Hypothalamus (tissue), 51 donors: ENCODE measurements at places on chromosomes 1 and 21.

- DNase-seq, result no peak
Observed at GRCh38 chr1:44543064-44543744, 131.1 kb downstream of the TMEM53 start.

DNA sequence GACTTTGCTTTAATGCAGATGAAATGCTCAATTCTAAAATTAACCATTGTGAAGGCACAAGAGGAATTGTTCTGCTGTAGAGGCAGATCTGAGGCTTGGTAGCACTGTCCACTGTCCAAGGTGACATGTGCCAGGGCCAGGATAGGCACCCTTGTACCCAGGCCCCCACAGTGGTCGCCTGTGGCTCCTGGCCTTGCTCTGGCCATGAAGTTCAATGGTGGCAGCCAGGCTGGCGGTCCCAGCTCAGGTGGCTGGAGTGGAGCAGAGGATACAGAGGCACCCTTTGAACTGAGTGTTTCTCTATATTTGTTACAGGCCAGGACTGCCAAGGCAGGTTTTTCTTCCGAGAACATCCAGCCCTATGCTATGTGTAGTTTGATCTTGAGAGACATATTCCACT lies 102.6 kb downstream of the PTGS2 start:
- DNase-seq, result no peak

DNA sequence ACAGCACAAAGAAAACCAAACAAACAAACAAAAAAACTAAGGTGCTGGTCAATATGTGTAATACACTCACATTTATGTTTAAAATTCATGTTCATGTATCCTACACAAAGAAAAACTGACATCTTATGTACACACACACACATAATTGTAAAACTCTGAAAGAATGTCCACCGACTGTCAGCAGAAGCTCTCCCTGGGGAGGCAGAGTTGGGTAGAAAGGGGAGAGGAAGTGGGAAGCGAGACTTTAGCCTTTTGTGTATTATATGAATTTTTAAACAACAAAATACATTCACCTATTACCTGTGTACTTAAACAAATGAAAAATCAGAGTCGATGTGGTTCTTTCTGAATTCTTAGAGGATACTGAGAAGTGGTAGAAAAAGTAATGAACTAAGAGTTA lies 88.3 kb downstream of the ABCA4 start:
- DNase-seq, result no peak

- DNase-seq, result peak; percentile 58
Observed at GRCh38 chr1:45569962-45570581, 13.8 kb upstream of the NASP start.

DNA sequence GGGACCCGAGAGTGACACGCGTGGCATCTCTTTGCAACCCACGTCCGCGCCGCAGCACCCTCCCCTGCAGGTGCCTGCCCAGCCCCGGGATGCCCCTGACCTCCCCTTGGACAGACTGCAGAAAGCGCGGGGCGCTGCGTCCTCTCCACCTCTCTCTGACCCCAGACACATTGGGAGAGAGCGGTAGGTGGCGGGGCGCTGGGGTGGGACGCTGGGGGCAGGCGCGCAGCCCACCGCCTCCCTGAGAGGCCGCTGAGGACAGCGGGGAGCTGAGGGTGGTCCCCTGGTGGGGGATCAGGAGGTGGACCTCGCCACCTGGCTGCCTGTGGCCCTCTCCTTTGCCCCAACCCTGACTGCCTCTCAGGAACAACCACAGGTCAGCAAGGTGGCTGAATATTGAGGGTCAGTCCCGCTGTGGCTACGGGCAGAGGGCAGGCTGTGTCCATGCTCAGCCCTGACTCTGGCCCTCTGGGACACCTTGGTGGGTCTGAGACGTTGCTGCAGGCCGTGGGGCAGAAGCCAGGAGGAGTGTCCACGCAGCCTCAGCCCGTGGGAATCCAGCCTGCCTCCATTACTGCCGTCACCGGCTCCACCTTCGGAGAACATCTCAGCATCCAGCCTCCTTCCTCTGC lies 761 bp upstream of the UBE2J2 start:
- DNase-seq, result no peak

- no peak for DNase-seq
Observed at GRCh38 chr1:234525099-234525799, 46.3 kb upstream of the TARBP1 start.

DNA sequence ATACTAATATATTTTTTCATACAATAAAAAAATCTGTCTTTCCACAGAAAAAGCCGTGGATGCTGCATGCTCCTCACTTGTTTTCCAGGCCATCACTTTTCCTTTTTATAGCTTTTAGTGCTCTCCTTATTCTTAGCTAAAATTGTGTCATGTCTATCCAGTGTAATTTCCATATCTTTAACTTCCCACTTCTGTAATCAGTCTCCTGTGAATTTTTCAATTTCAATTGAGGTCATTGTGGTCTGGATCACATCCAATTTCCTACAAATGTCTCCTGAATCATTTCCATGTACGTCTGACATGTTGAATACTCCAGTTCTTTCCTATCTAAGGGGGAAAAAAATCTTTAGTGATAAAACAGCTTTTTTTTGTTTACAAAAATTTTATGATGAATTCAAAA lies 838.2 kb upstream of the B3GALT2 start:
- DNase-seq, result no peak

- no peak for DNase-seq
Observed at GRCh38 chr1:63087966-63088365, 234.4 kb upstream of the FOXD3 start.

DNA sequence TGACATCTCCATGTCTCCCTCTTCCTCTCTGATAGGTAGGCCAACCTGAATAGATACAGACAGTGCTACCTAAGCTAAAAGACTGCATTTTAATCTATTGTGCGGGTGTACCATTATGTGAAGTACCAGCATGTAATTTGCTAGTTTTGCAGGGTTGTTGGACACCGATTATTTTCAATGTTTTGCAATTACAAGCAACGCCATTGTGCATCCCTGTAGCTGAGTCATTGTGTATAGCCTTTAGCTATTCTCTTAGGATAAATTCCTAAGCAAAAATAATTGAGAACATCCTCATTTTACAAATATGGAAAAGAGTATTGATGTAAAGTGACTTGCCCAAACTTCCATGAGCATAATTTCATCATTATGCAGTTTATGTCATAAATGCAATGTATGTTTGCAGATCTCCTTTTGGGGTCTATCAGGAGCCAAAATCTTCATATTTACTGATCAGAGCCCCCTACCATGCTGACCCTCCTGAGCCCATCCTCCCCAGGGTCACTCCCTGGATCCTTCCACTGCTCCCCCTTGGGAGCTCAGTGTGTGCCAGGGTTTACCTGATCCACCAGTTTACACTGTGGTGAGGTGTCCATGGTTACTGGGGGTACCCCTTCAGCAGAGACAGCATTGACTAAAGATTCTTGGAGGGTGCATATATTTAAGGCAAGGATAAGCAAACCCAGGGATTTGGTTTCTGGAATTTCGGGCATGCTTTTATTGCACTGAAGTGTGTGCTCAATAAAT lies 80.6 kb downstream of the CCDC185 start:
- no peak for DNase-seq

DNA sequence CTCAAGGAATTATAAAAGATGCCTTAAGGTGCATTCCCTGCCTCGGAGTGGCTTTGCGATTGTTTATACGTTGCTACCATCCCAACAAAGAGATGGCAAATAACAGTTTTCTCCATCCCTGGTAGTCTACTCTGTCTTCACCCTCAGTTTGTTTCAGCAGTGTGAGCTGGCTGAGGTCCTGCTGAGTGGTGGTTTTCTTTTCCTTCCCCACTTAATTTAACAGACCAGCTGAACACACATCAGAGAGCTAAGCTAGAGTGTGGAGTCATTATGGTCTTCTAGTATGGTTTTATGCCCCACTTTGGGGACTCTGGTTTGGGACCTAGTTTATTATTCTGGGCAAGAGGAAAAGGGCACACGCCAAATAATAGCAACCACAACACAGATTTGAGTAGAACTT lies 2.2 kb downstream of the PIGV start:
- DNase-seq, result no peak

DNA sequence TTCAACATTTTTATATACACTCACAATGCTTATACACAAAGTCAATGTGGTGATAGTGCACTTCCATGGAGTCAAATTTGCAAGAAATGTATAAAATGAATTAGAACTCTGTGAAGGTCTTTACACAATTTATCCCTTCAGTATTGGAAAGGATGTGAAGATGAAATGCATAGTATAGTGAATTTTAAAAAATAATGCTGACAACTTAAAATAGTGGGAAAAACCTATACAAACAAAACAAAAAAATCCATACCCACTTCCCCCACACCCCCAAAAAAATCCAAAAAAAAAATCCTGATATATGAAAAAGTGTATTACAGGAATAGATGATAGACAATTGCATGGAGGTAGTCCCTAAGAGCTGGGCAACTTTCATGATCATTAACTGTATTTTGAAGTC lies 165.3 kb downstream of the HLX start:
- no peak for DNase-seq

- peak; percentile 55 for DNase-seq
Observed at GRCh38 chr21:45140346-45140940, 66.1 kb downstream of the ADARB1 start.

GRCh38 chr21:45002381-45003204 lies 62.8 kb downstream of the SLX9 start:
- DNase-seq, result no peak
